ENCODE measurements at places on chromosomes 12 and 14.
A peak's percentile ranks its signal among the peaks of the same experiment; 100 is the strongest.

DNA sequence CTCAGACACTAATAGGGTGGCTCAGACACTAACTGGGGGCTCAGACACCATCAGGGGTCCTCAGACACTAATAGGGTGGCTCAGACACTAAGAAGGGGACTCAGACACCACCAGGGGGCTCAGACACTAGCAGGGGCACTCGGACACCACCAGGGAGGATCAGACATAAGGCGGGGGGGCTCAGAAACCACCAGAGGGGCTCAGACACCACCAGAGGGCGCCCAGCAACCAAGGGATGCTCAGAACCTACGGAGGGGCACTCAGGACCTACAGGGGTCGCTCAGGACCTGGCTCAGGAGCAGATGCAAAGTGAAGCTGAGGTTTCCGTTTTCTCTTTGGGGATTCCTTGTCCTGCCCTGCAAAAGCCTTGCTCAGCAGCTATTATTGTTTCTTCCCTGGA, 448.5 kb downstream of the TMEM121 start:
- DNase-seq: no peak

GRCh38 chr12:116459011-116459875, 99.9 kb upstream of the MAP1LC3B2 start:
- DNase-seq: no peak

- no peak for DNase-seq
Measured at GRCh38 chr12:54071942-54072341, 18.3 kb downstream of the HOXC4 start.

- peak; percentile 44 for DNase-seq
Measured at GRCh38 chr14:73472185-73473114, 14.1 kb upstream of the NUMB start.

- DNase-seq: no peak
Measured at GRCh38 chr12:84696908-84697540, 215.6 kb downstream of the SLC6A15 start.

DNA sequence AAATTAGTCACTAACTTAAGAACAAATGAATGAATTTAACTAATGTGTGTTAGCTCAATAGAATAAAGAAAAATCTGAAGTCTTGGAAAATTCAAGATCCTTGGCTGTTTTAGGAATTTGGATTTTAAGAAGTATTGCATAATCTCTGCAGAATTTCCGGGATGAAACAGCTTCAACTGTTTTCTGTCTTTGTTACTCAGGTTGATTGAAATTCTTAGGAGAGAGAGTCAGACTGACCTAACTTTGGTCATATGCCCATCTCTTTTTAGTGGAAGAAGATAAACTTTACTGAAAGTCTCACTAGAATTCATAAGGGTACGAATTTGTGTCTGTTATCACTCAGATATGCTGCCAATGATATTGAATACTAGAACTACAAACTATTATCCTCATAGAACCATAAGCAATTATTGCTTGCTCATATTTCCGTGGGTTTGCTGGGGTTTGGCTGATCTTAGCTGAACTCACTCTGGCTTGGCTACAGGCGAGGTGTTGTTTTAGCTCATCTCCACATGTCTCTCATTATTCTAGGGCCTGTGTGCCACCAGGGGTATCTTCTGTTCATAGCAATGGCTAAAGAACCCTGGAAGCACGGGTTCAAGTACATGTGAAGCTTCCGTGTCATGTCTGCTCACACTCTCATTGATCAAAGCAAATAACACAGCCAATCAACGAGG, 257.4 kb upstream of the NOVA1 start:
- DNase-seq: no peak

DNA sequence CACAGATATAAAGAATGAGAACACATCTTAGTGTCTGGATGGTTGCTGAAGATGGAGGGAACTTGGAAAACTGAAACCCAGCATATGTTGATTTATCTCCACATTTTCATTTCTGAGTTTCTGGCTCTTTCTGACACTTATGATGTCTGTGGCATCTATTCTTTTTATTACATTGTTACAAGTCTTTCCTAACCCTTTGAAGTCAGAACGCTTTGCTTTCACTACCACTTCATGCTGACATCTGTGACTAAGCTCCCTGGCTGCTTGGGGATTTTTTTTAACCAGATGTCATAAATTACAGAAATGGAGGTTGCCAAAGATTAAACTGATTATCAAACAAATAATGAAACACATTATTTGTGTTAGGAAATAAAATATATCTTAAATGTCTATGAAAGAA, 188.7 kb downstream of the KITLG start:
- no peak for DNase-seq

- DNase-seq: no peak
Measured at GRCh38 chr12:60487284-60487683, 891.5 kb downstream of the SLC16A7 start.

DNA sequence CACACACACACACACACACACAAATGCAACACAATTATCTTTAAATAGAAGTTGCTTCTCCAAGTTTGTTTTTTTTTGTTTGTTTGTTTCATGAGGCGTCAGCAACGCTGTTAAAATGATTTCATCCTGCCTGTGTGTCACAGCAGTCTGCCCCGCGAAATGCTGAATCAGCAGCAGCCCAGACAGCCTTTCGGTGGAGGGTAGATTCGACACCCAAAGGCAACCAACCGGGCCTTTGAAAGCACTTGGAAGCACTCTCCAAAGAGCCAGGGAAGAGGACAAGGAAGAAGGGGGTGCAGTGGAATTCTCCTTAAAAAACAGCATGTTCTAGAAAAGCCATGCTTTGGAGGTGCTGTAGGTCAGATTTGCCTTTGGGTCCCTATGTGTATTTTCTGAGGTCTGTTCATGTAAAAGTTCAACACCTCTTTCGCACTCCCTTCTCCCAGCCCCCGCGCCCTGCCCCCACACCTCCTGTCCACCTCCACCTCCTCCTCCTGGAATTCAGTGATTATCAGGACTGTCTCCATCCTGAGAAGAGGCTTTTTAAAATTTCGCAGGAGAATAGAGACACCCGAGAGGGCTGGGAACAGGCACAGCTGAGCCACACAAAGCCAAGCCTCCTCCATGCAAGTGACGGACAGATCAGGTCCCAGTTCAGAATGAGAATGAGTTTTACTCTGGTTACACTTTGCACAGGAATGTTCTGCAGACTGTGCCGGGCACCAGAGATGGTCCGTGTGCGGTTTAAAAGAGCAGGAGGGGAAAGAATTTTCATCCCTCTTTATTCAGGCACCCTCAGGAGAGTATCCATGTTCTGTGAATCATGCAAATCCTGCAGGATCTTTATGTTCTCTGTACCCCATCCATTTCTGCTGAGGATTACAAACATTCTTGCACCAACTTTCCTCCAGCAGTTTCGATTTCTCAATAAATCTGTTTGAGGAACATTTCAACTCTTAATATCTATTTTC, 177.9 kb downstream of the ETV6 start:
- DNase-seq: no peak

DNA sequence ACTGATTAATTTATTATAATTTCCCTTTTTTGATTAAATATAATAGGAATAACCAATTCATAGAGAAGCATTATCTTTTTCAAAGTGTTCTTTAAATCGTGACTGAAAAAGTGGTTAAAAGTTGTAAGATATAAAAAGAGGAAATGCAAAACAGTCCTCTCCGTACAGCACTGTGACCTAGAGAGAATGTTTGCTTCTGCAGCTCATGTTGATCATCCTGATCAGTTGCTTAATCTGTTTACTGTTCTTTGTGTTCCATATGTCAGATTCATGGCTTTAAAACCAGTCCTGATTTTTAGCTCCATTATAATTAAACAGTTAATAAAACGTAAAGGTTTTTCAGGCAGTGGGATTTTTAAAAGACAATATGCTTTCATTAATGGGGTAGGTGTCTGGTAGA, 4.7 kb downstream of the TTC8 start:
- no peak for DNase-seq

- no peak for DNase-seq
Measured at GRCh38 chr14:73468828-73469375, 10.6 kb upstream of the NUMB start.

GRCh38 chr12:5459051-5459782, 27.3 kb downstream of the NTF3 start:
- no peak for DNase-seq

GRCh38 chr14:93898731-93899130, 28.4 kb upstream of the FAM181A start:
- DNase-seq: no peak

DNA sequence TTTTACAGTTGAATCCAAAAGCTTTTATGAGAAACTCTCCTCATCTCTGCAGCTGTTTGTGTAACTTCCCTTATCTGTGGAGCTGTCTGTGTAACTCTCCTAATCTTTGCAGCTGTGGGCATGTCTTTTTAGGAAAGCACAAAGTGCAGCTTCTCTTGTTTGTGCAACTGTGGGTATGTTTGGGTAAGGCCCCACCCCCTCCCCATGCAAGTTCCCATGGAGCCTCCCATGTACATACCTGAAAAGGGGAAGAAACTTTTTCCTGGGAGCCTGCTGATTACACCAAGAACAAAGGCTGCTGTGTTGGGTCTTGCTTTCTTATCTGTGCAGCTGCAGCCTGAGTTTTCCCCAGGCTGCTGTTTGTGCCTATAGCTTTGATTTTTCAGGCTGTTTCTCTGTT, 42.7 kb upstream of the CDKN3 start:
- DNase-seq: no peak

GRCh38 chr12:51128919-51129318, 44.0 kb downstream of the TFCP2 start:
- DNase-seq: no peak

- no peak for DNase-seq
Measured at GRCh38 chr14:25053585-25053984, 3.6 kb upstream of the STXBP6 start.

- no peak for DNase-seq
Measured at GRCh38 chr12:42213023-42213422, 25.0 kb downstream of the YAF2 start.

DNA sequence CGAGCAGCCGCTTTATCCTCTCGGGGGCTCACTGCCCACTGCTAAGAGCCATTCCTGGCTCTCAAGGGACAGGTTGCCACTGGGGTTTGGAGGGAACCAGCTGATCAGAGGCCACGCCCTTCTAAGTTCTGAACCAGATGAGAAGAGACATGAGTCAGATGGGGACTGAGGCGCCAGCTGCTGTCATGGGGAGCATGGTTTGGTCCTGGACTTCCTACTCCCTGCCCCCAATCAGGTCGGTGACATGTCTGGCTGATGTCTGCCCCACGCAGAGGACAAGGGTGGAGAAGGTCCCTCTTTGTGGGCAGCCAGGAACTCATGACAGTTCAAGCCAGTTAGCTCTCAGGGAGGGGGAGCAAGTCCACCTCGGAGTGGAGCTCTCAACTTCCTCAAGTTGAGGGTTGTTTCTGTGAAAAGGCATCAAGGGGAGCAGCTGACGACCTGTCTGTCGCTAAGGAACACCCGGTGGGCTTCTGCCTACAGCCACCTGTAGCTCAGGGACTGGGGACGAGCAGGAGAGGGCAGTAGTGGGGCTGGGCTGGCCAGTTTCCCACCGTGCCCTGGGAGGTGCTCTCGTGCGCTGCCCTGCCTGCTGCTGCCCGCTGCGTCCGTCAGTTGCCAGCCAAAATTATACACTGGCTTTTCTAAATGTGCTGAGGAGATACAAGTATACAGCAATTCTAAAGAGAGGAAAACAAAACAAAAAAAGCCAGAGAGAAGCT, 20.5 kb downstream of the PSMC1 start:
- DNase-seq: no peak

- DNase-seq: no peak
Measured at GRCh38 chr14:46352844-46353243, 298.7 kb downstream of the RPL10L start.

DNA sequence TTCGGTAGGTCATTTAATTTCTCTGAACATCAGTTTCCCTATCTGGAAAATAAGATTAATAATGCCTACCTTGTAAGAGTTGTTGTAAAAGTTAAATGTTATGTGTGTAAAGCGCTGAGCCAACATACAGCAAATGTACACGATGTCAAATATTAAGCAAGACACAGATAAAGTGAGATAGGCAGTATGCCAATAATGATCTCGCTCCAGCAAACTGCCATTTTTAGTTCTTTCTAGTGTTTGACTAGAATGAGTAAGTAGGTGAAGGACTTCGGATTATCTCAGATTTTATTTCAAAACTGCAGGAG, 840 bp downstream of the DHRS7 start:
- DNase-seq: no peak

GRCh38 chr12:41970744-41971143, 173.9 kb downstream of the GXYLT1 start:
- no peak for DNase-seq

DNA sequence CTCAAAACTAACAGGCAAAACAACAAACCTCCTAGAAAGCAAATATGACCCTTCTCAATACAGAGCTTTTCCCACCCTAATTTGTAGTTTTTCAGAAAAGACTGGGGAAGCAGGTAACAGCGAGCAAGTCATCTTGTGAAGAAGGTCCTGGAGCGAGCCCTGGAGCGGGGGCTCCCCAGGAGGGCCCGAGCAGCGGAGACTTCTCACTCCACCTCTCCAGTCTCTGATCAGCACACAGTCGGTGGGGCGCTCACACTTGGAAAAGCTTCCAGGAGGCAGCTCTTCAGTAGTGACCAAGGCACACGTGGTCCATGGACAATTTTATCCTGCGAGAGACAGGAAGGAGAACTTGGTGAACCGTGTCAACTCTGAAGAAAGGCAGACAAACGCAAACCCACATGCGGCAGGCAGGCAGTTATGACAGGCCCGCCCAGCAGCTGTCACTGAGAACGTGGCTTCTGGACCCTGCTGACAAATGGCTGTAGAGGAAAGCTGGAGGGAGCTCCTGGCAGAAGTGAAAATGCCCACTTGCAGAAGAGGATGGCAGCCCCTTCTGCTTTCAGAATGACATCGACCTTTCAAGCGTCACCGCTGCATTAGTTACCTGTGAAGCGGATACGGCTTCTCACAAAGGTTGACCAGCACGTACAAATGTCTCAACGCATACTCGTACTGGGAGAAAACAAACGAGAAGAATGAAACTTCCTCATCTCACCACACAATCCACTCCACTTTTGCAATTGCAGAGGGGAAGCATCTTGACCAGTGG, 44.2 kb downstream of the LGMN start:
- DNase-seq: no peak

DNA sequence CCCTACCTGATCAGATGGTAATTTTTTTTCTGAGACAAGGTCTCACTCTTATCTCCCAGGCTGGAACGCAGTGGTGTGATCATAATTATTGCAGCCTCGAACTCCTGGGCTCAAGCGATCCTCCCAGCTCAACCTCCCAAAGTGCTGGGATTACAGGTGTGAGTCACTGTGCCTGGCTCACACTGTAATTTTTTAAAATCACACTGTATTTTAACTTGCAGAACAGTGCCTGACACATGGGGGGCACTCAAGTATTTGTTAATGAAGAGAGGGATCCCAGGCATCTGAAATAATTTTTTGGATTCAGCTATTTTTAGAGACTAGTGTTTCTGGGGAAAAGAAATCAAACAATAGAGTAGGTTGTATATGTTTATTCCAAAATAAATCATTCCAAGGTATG, 21.7 kb downstream of the LIMA1 start:
- DNase-seq: no peak

- DNase-seq: no peak
Measured at GRCh38 chr12:3950714-3951320, 77.6 kb upstream of the PARP11 start.
